Stimulated activated CD4-positive, alpha-beta T cell treated with anti-CD3 and anti-CD28 coated beads, Interleukin-2, amount 100 ng/mL, for 24 hours (primary cell): ENCODE measurements at places on chromosomes 4 and X.

DNA sequence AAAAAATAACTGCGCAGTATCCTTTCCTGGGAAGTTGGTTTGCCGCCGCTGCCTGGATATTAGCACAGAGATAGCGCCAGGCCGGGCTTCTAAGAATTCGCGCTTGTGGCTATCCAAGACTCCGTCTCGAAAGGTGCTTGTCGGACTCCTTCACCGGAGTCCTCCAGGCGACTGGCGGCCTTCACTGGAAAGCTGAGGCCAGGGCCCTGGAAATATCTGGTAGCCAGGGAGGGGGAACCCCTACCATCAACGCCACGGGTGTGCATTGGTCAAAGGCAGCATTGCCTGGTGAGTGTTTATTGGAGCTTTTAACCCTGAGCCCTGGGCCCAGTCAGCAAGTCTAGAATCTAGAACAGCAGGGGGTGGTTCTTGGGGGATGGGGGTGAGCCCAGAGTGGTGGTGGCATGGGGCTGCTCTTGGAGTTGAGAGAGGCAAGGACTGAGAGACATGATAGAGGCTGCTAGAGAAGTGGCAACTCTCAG, 577 bp upstream of the PIM2 start:
- peak; percentile 46 for DNase-seq

DNA sequence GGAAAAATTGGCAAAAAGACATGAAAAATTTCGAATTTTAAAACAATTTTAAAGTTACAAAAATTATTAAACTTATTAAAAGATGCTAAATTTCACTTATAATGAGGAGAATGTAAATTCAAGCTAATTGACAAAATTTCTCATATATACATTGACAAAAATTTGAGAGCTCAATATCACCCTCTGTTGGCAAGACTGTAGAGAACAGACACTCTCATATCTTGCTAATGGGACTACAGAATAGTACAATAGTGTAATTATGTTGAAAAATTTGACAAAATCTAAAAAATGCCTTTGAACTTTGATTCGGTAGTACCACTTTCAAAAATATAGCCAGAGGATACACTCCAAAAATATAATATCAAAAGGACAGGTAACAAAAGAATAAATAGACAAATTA, 29.8 kb downstream of the DCAF8L2 start:
- DNase-seq = no peak

DNA sequence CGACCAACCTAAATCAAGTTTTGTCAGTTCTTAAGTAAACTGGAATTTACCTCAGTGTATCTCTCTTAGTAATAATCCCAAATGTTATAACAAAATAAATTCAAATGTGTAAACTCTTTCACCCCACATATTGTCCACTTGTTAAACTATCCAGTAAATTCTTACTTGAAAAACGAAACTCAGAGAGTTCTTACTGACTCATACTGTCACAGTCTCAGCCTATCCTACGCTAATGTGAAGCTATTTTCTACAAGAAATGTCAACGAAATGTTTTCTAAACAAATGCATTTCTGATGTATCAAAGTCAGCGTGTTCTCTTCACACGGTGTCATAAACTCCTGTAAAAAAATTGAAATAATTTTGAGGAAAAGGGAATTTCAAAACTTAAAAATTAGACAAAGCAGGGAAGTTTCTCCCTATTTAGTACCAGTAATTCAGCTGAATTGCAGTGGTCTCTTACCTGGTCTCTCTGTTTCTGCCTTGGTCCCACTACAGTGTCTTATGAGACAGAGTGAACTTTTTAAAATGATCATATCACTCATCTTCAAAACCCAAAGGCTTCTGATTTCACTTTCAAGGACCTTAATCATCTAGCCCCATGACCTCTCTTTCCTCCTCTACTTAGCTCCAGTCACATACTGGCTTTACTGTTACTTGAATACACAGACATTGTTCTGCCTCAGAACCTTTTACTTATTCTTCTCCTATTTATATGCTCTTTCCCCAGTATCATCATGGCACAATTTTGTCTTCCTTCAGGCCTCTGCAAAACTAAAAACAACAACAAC, 63.3 kb downstream of the DCAF8L1 start:
- no peak for DNase-seq

GRCh38 chrX:12894074-12895030, 12.1 kb upstream of the TLR8 start:
- peak; percentile 39 for DNase-seq

GRCh38 chrX:146907391-146908240, 93.1 kb upstream of the CXorf51A start:
- no peak for DNase-seq

GRCh38 chr4:184267673-184268583, 50.3 kb upstream of the ENPP6 start:
- DNase-seq = peak; percentile 78

DNA sequence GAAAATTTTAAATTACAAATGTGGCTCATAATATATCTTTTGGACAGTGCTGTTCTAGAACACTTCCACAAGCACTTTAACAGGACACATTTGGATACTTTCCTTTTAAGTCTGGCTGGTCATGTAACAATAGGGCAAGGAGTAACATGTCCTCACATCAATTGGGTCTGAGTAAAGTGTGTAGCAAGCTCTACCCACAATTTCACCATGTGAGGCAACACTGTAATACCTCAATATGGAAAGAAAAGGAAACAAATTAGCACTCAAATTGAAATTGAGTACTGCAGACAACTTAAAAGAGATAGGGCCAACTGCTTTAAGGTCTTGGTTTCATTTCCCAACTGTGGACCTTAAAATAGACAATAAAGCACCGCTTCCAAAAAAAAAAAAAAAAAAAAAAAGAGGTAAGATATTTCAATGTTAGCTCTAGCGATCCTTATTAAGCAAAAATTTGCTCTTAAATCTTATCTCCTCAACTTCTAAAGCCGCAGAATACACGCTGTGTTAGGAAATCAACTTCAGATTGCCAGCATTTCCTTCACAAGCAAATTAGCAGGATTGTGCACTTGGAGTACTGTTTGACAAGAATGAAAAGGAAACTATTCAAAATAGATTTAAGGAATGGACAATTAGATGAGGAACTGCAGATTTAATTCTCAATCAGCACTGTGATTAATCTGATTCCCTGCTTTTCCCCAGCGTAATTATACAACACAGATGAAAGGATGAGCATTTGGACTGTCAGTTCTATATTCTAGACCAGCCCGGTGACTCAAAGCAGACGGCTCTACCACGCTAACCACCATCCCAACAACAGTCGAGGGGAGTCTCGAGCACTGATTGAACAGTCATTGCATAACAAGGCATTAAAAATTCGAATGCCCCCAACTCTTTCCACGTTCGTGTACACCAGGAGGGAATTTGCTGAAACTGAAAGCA, 1.6 kb downstream of the CASK start:
- DNase-seq = peak; percentile 40

- DNase-seq = no peak
Measured at GRCh38 chr4:18389115-18389514, 367.6 kb upstream of the LCORL start.

DNA sequence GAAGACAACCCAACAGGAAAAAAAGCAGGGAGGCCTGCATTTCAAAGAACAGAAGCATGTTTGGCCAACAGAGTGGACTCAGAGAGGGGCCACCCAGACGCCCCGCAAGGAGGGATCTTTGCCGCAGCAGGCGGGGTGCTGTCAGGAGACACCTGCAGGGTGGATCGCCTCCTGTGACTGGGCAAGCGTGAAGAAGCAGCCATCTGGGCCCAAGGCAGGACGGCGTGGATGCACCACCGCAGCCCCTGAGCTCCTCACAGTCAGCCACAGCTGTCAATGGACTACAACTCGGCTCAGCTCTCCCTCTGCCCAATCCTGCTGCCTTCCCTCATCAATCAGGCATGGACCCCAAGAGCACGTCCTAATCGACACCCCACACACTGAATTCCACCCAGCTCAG, 32.0 kb upstream of the MAN2B2 start:
- DNase-seq = no peak

- no peak for DNase-seq
Measured at GRCh38 chr4:111873801-111874200, 271.5 kb upstream of the FAM241A start.

DNA sequence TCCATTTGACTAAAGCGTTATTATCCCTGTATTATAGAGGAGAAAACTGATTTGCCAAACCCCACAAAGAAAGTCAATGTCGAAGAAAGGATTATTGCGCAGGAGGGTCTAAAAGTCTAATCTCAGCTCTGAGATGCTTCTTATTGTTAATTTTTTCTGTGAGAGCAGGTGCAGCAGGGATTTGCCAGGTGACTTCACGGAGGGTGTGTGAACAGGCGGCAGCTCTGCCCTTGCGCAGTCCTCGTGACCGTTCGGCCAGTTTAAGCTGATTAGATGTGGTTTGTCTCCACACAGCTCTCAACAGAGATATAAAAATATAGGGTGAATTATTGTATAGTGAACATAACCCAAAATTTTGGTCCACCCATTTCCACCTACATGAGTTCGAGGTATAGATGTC, 28.5 kb downstream of the TENM3 start:
- no peak for DNase-seq

- DNase-seq = peak; percentile 60
Measured at GRCh38 chr4:168923526-168924194, 86.4 kb downstream of the CBR4 start.
